Dermis blood vessel endothelial cell (primary cell): ENCODE measurements at places on chromosomes 11 and 22.

- DNase-seq = no peak
These were observed 60.9 kb upstream of the TOP3B start for GRCh38 chr22:22043296-22044078.

- no peak for DNase-seq
These were observed at the start of gene OR52B6 for GRCh38 chr11:5580577-5580976. TSS of gene OR52B6 (plus strand) at chr11:5580877. CDS start at chr11:5580877, 0 bp downstream.

DNA sequence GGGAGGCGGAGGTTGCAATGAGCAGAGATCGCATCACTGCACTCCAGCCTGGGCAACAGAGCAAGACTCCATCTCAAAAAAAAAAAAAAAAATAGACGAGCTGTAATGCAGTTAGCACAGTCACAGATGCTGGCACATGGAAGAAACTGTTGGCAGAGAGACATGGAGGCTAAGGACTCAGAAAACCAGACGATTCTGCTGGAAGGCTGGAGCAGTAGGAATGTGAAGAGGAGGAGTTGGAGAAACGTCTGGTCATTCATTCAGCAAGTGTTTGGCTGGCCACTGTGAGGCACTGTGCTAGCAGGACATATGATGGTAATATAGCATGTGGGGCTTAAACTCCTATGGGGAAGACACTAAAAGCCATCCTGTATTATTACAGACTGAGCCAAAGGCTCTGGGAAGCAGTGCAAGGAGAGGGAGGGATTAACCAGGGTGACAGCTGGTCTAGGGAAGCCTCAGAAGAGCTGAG lies 5.0 kb downstream of the UQCR10 start:
- DNase-seq = peak; percentile 58

DNA sequence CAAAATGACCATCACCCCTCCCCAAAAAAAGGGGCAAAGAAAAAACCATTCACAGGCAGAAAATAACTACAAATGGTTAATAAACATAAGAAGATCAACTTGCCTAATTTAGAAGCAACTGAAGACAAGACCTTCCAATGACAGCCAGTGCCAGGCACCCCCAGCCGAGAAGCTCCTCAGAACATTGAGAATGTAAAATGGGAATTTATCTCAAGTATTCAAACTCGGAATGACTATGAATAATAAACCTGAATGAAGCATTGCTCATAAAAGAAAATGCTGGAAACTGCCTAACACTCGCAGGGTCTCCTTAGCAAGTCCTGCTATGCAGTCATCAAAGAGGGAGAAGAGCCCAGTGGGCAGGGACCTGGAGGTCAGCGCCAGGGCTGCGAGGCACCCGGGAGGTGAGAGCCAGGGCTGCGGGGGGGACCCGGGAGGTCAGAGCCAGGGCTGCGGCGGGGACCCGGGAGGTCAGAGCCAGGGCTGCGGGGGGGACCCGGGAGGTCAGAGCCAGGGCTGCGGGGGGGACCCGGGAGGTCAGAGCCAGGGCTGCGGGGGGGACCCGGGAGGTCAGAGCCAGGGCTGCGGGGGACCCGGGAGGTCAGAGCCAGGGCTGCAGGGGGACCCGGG lies 23.2 kb upstream of the MOB2 start:
- no peak for DNase-seq

- peak; percentile 22 for DNase-seq
These were observed 47.3 kb downstream of the RDX start for GRCh38 chr11:110249066-110249465.
